ENCODE measurements at places on chromosomes 6 and 20. TPM values are rescaled to one million over a fixed set of nuclear protein-coding genes. Genes with fewer than 3 reads are reported as not detected.

GRCh38 chr20:17430125-17430950, 100.8 kb downstream of the BFSP1 start:
- no peak for DNase-seq

DNA sequence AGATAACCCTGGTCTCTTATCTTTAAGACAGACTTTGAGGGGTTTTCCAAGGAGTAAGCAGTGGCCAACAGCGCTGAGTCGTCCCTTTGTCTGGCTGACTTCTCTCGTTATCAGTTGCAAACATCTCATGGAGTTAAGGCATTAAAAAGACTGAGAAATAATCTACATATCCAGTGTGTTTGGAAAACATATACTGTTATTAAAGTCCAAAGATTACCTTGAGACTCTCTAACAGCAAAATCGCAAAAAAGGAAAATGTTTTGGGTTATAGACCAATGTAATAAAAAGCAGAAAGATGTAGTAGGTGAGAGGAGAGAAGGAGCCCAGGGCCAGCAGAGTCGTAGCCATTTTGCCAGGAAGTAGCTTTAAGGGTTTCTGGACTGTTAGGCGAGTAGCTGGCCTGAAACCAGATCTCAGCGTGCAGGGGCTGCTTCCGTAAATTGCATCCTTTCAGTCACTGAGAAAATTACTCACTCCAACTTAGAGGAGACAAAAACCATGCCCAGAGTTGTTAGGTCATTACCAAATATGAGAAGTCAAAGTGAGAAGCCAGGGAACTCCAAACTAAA, 24.6 kb downstream of the MYLK4 start:
- no peak for DNase-seq

DNA sequence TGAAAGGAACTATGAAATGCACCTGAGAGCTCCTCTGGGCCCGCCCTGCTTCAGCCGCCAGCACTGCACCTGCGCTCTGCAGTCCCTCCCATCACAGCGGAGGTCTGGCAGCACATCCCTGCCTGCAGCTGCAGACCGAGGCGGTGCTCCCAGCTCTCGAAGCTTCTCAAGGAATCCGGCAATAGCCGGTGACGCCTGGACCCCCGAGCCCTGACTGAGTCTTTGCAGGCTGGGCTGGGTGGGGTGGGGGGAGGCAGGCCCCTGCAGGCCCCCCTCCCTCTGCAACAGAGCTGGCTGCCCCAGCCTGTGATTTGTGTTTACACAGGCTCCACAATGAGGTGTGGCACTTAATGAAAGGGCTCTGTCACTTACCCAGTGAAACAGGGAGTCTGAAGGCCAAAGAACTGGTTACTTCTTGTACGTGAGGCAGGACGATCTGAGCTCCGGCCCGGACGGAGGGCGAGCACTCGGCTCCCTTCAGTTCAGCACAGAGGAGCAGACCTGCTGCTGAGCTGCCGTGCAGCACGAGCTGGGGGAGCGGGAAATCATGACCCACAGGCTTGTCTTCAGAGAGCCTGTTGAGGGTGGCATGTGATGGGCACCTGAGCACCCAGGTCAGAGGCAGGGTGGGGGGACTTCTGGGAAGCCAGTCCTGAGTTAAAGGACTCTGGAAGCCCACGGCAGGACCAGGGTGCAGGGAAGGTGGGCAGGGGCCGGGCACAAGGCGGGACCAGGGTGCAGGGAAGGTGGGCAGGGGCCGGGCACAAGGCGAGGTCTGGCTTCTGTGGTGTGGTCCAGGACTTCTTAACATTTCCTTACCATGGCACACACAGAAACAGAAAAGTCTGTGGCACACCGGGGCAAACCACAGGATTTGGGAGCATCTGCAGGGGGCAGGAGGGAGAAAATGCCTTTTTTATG, 192.3 kb upstream of the THBS2 start:
- no peak for DNase-seq

DNA sequence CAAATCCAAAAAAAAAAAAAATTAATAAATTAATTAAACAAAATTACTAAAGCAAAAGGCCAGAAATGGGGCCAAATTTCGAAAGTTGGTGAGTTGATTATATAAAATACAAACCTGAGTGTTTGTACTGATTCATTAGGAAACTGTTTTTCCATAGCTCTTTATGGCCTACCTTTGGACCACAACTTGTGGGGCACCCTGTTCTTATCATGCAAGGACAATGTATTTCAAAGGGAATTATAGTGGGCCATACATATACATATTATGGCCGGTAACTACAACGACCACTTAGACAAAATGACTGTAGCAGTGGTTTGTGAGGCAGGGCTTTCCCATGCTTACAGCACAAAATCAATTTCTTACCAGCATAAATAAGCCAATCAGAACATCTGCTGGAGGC, 69.5 kb downstream of the ESF1 start:
- no peak for DNase-seq

- DNase-seq: no peak
Observed at GRCh38 chr6:121794630-121795029, 359.2 kb downstream of the GJA1 start.

GRCh38 chr20:41145821-41146620, 8.7 kb downstream of the PLCG1 start:
- no peak for DNase-seq

CASS4 gene
- total RNA-seq: not detected

GRCh38 chr6:137873273-137873762, 6.3 kb downstream of the TNFAIP3 start:
- no peak for DNase-seq

CDSN gene
- not detected for total RNA-seq

GRCh38 chr20:2671977-2672376, 8.0 kb upstream of the IDH3B start:
- DNase-seq: no peak

ANKEF1 gene
- total RNA-seq: 4.3 TPM

DNA sequence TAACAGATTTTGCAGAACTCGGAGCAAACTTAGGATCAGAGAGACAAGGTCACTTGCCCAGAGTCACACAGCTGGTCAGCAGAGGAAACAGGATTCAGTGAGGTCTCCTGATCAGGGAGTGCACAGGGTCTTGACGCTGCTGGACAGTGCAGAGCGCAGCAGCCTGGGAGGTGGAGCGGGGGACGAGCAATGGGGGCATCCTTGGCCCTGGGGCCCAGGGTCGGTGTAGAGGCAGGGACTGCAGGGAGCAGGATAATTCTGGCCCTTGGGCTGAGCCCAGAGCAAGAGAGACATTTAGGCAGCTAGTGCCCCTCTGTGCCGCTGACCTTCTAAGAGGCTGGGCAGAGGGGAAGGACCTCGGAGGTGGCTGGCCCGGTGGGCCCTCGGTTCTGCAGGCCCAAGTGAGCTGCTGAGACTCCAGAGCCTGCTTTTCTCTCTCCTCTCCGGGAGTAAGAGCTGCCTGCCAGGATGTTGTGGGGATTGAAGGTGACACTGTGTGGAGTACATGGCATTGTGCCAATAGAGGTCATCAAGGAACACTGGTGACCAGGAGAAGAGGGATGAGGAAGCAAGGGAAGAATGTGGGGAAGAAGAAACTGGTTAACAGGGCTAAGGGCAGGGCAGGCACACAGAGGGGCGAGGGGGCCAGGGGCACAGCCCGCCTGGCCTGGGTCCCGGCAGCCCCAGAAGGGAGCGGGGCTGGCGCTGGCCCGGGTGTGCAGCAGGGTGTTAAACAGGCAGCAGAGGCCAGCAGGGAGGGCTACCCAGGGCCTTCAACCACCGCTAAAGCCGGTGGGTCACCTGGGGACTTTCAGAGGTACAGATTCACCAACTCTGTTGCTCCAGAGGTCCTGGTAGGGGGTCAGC, 122.0 kb downstream of the AGPAT4 start:
- DNase-seq: no peak
